ENCODE measurements at places on chromosomes 7 and 10.

GRCh38 chr10:60967260-60967659, 23.3 kb upstream of the RHOBTB1 start:
- H3K27ac ChIP-seq = no peak overlapping the region
- DNase-seq = no peak
- H3K27me3 ChIP-seq = no peaks in the 10 kb centered on the region
- no peak overlapping the region for H3K4me3 ChIP-seq
- H3K36me3 ChIP-seq = no peaks in the 10 kb centered on the region
- peaks cover 6% of the 10 kb centered on the region for H3K4me1 ChIP-seq

DNA sequence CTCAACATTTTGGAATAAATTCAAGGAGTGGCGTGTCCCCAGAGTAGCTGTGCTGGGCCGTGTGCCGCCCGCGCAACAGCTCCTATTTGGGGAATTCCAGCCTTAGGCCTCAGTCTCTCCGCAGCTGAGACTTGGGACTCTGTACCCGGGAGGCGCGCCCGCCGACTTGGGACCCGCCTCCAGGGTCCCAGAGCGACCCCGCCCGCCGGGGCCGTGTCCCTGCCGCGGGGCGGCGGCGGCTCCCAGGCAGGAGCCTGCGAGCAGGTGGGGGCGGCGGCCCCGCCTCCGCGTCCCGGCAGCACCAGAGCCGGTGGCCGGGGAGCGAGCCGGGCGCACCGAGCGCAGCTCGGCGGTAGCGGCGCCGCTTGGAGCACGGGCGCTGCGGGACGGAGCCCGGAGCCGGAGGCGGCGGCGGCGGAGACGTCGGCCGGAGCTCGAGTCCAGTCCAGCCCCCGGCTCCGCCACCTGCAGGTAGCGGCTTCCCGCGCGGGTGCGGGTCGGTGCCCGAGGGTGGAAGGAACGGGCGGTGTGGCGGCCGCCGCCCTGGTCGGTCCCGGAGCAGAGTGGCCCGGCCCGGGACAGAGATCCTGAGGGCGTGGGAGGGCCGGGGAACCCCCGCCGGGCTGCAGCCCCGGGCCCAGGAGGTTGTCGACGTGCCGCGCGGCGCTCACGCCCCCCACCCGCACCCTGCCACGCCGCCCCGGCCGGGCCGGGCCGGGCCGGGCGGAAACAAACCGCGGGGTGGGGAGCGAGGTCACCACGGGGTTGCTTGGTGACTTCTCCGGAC, at the start of gene WIPF3:
Gene WIPF3 (plus strand): TSS at position 301 of the 787 bp plus-strand sequence. CDS start 28,217 bp downstream, outside the sequence.
- no peaks in the 10 kb centered on the region for H3K27me3 ChIP-seq
- DNase-seq = no peak
- H3K36me3 ChIP-seq = no peaks in the 10 kb centered on the region
- H3K4me3 ChIP-seq = peak within 1 kb of the TSS; percentile 82
- peaks cover 35% of the 10 kb centered on the region for H3K4me1 ChIP-seq
- H3K27ac ChIP-seq = peak within 1 kb of the TSS; percentile 95

- no peaks in the 10 kb centered on the region for H3K27me3 ChIP-seq
- DNase-seq = no peak
- no peaks in the 10 kb centered on the region for H3K4me1 ChIP-seq
- H3K4me3 ChIP-seq = no peak overlapping the region
- no peak overlapping the region for H3K27ac ChIP-seq
- H3K36me3 ChIP-seq = no peaks in the 10 kb centered on the region
Measured at GRCh38 chr7:133645884-133646391, 393.1 kb downstream of the EXOC4 start.

DNA sequence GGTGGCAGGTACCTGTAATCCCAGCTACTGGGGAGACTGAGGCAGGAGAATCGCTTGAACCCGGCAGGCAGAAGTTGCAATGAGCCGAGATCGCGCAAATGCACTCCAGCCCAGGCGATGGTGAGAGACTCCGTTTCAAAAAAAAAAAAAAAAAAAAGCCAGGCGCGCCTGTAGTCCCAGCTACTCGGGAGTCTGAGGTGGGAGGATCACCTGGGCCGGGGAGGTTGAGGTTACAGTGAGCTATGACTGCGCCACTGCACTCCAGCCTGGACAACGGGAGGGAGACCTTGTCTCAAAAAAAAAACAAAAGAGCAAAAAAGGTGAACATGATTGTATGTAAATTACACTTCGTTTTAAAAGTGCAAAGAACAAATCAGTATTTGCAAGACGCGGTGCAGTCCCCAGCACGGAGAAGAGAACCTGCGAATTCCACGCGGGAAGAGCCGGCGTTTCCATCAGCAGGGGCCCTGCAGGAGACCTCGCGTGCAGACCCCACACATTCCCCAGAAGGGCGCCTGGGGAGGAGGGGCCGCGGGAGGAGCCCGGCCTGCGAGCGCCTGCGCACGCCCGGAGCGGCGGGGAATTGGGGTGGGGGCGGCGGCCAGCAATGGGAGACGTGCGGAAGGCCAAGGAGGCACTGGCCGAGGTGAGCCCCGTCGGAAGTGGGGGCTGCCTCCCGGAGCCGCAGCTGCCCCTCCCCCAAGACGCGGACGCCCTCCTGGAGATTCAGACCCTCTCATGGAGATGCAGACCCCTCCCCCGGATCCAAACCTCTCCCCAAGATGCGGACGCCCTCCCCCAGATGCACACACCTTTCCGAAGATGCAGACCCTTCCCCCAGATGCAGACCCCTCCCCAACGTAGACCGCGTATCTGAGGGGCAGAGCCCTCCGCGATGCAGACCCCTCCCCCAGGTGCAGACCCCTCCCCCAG, 16.7 kb upstream of the SUN1 start:
- DNase-seq = no peak
- peak overlapping the region; percentile 38 for H3K4me3 ChIP-seq
- H3K36me3 ChIP-seq = no peaks in the 10 kb centered on the region
- H3K27me3 ChIP-seq = no peaks in the 10 kb centered on the region
- peak overlapping the region; percentile 99 for H3K27ac ChIP-seq

- H3K4me1 ChIP-seq = no peaks in the 10 kb centered on the region
- no peaks in the 10 kb centered on the region for H3K27me3 ChIP-seq
- H3K4me3 ChIP-seq = no peak overlapping the region
- H3K27ac ChIP-seq = no peak overlapping the region
Measured at GRCh38 chr10:69044546-69044945, 43.4 kb upstream of the SRGN start.

GRCh38 chr7:151818674-151819519, 58.0 kb downstream of the PRKAG2 start:
- no peaks in the 10 kb centered on the region for H3K27me3 ChIP-seq
- no peaks in the 10 kb centered on the region for H3K4me1 ChIP-seq
- DNase-seq = no peak

DNA sequence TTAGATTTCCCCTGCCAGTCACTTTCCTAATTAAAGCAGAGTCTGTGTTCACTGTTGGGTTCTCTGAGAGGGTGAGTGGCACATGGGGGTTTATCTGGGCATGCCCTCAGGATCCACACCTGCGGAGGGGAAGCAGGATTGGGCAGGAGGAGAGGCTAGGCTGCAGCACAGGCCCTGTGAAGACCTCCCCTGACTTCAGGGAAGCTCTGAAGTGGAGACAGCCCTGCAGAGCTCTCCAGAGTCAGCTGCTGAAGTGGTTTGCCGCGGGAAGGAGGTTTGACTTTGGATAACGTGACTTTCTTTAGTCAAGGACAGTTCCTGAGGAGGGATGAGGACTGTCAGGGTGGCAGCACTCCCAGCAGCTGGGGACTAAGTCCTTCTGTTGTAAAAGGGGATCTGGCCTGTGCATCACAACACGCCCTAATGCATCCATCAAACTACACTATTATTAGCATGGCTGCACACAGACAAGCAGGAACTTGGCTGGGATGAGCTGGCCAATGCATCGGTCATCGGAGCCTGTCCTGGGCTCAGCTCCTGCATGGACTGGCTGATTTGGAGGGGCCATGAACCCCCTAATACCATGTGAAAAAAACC, 50.9 kb upstream of the LEP start:
- H3K4me3 ChIP-seq = no peak overlapping the region
- H3K36me3 ChIP-seq = no peaks in the 10 kb centered on the region
- no peak for DNase-seq
- no peak overlapping the region for H3K27ac ChIP-seq
- no peaks in the 10 kb centered on the region for H3K4me1 ChIP-seq

DNA sequence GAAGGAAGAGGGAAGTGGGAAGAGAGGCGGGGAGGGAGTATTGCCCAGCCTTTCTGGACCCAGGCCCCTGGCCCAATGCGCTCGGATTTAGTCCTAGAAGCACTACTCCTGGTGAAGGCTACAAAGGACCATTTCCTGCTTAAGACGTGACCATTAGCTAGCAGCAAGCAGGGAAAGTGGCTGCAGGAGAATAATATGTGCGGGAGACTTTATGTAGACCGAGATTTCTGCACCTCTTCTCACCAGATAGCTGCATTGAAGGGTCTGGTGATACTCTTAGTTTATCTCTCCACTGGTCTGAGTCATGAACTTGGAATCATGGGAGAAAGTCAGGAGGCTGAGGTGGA, 3.1 kb downstream of the VAX1 start:
- H3K36me3 ChIP-seq = no peaks in the 10 kb centered on the region
- peaks cover 7% of the 10 kb centered on the region for H3K4me1 ChIP-seq
- H3K4me3 ChIP-seq = no peak overlapping the region
- no peak for DNase-seq

GRCh38 chr7:92609921-92610518, 19.8 kb upstream of the FAM133B start:
- DNase-seq = no peak
- H3K4me1 ChIP-seq = no peaks in the 10 kb centered on the region
- H3K36me3 ChIP-seq = no peaks in the 10 kb centered on the region
- no peak overlapping the region for H3K4me3 ChIP-seq
- H3K27me3 ChIP-seq = peaks cover 3% of the 10 kb centered on the region
- H3K27ac ChIP-seq = no peak overlapping the region
